ENCODE measurements at places on chromosomes 3 and 15. TPM values are rescaled to one million over a fixed set of nuclear protein-coding genes. Genes with fewer than 3 reads are reported as not detected.
A peak's percentile ranks its signal among the peaks of the same experiment; 100 is the strongest.

GRCh38 chr15:99148851-99149276 is 44.0 kb downstream of the SYNM start:
- no peak for DNase-seq

SV2B gene
- total RNA-seq = 1.4 TPM

GRCh38 chr3:44442596-44443309 is 34.7 kb downstream of the ZNF445 start:
- no peak for DNase-seq

PLEKHO2 gene
- total RNA-seq = 2.4 TPM

DNA sequence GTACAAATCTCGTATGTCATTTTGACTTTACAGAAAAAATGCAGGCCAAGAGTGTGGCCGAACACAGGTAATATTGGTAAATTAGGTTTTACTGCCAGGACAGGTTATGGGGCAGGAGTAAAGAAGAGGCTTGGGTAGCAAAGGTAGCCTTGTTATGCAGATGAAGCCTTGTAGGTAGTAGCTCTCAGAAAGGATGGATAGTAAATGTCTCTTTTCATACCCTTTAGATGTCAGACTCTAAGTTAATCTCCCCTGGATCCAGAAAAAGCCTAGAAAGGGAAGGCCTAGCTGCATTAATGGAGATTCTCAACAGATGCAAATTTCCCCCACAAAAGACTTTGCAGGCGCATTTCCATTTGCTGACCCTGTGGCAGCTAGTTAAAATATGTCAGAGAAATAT is 1445.1 kb upstream of the CADM2 start:
- DNase-seq = no peak

GRCh38 chr3:188037195-188037718 is 116.7 kb upstream of the LPP start:
- DNase-seq = peak; percentile 59

DNA sequence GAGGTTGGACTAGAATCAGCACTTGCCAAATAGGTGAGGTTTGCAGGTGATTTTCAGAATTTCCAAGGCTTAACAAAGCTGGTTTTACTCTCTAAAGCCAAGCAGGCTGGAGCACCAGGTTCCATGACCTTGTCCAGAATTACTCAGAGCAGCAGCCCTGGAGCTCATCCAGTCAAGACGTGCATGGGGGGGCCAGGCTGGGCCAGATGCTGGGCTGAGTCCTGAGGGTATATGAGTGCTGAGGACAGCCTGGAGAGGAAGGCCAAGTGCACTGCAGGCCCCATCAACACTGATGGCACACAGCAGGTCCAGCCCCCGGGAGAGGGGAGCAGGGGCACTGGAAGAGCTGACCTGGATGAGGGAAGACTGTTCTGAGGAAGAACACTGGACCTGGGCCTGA is 3.0 kb upstream of the TXNRD3 start:
- no peak for DNase-seq

DNA sequence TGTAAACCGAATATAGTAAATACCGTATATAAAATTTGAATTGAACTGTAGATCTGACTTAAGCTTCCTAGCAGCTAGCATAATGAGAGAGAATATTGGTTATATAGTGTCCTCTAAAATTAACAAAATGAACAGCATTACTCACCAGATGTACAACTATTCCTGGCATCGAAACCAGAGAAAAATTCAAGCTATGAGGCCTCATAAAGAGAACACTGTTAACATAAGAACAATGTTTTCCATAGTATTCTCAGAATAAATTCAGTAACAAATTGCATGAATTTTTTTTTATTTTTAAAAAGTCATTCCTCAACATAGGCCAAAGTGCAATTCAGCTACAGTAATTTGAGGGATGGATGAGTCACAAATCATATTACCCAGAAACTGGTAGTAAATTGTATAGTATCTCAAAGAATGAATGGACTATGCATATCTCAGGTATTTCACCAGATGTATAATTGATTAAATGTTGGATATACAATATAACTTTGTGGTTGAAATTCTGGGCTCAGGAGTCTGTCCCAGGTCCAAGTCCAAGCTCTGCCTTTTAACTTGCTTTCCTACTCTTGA is 5.0 kb downstream of the TMEM207 start:
- DNase-seq = no peak

DNA sequence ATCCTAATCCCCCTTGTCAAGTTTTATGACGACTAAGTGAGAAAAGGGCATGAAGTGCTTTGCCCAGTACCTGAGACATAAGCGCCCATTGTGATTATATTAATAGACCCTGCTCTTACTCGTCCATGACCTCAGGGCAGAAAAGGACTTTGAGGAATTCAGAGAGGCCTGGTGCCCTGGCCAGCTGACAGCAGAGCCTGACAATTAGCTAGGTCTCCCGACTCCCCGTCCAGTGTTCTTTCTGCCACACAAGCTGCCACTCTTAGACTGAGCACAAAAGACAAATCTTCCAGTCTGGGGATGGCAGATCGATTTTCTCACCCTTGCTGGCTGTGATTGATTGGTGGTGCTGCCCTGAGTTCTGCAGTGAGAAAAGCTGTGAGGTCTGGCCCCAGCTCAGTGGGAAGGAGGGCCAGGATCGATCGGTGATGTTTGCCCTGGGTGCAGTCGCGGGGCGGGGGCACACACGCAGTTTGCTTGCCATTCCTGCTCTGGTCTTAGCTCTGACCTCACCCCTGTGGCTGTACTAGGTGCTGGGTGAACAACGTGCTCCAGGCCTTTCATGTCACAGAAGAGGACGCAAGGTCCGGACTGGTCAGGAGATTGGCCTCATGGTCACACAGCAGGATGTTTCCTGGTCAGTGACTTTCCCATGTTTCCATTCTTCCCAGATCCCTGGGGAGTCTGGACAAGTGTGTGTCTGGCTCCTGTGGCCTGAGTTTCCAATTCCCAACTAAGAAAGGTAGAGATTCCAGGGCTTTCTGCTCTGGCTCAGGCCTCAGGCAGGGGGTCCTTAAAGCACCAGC is 67.4 kb upstream of the TLE3 start:
- peak; percentile 69 for DNase-seq

GRCh38 chr15:65981837-65982626 is 112.7 kb downstream of the RAB11A start:
- peak; percentile 78 for DNase-seq
